ENCODE measurements at places on chromosomes 7 and 10.

DNA sequence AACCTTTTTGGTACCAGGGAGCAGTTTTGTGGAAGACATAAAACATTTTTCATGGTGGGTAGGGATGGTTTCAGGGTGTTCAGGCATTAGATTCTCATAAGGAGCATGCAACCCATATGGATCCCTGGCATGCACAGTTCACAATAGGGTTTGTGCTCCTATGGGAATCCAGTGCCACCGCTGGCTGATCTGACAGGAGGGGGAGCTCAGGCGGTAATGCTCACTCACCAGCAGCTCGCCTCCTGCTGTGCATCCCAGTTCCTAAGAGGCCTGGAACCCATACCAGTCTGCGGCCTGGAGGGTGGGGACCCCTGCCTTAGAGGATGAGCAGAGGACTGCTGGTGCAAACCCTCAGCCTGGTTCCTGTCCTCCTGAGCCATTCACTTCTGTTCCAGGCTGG lies 561.7 kb downstream of the SDK1 start:
- no peak for DNase-seq

GRCh38 chr7:99363286-99363685 lies 11.2 kb upstream of the ARPC1B start:
- DNase-seq = no peak

DNA sequence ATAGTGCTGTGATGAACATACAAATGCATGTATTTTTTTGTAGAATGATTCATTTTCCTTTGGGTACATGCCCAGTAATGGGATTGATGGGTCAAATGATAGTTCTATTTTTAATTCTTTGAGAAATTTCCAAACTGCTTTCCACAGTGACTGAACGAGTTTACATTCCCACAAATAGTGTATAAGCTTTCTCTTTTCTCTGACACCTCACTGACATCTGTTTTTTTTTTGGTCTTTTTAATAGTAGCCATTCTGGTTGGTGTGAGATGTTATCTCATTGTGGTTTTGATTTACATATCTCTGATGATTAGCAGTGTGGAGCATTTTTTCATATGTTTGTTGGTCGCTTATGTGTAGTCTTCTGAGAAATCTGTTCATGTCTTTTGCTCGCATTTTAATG lies 195.0 kb upstream of the AGK start:
- DNase-seq = no peak

DNA sequence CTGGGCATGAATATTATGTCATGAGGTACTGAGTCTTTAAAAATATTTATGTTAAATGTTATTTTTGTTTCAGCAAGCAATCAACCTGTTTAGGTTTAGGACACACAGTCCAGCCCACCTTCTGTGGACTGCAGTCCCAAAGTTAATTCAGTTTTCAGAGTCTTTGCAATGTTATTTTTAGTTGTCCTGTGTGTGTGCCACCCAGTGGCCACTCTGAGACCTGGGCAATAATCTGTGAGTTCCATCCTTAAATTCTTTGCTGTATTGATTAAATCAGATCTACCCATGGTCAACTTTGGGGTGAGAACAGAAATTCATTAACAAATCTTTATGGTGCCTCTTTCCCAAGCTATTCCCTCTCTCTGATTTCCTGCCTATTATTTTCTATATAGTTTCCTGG lies 415.1 kb downstream of the CCSER2 start:
- no peak for DNase-seq

- DNase-seq = peak; percentile 6
These were observed 73.2 kb downstream of the POT1 start for GRCh38 chr7:124856299-124856888.

DNA sequence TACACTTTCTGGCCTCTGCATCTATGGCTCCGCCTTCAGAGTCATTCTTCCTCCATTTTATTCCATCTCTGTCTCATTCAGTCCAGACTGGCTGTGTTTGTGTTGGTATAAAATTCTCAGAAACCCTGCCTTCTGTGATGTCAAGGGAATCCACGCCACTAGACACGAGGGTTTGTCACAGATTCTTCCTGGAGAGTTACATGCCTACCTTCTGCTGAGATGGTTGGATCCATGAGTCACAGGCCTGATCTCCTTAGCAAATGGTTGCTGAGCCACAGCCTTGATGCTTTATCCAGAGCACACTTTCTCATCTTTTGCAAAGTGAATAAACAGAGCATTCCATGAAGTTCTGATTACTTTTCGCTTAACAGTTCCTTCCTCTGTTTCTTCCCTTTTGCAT lies 35.9 kb upstream of the TSPAN33 start:
- no peak for DNase-seq

DNA sequence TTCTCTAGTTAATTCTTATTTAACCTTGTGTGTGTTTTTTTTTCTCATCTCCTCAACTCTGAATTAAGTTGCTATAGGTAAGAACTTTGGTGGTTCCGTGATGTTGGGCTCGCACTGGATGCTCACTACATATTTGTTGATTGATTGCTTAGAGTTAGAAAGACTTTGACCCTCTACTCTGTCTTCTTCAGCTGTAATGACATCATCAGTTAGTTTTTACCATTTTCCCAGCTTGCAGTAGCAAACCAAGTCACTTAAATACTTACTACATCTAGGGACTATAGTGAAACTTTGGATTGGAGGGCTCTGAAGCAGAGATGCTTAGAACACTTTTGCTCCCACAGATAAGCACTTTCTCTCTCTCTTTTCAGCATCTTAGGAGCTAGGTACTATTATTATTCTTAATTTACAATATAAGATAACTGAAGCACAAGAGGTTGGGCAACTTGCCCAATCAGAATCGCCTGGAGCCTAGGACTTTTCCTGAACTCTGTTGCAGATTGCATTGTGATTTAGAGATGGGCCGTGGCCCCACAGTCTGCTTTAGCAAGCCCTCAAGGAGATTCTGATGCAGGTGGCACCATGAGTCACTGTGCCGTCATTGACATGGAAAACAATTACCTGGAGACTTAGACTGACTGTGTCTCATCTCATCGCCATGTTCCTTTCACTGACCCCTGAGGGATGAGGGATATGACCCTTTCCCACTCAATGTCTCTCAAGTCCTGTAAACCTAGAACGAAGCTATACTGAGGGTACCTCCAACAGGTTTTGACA lies 471.9 kb upstream of the PODXL start:
- no peak for DNase-seq

GRCh38 chr7:22671177-22671879 lies 55.7 kb upstream of the IL6 start:
- DNase-seq = no peak

- DNase-seq = no peak
These were observed 138.7 kb upstream of the PCLO start for GRCh38 chr7:83301416-83301815.

DNA sequence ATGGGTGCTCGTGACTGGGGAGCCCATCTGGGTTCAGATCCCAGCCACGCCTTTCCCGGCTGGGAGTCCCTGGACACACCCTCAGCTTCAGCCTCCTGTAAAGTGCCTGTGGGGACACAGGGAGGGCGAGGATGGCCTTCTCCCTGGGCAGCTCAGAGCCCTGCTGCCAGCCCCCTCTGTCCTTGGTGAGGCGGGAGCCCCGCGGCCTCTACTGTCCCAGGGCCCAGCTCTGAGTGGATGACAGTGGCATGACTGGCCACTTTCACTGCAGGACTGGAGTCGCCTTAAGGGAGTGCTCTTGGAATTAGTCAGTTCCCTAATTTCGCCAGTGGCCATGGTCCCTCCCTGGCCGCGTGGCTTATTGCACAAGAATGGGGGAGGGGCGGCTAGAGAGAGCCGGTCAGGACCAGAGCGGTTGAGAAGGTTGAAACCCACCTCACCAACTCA lies 4.6 kb downstream of the BRI3 start:
- DNase-seq = no peak

- no peak for DNase-seq
These were observed 30.0 kb downstream of the ATXN7L1 start for GRCh38 chr7:105846404-105846803.

- DNase-seq = no peak
These were observed 1.0 kb downstream of the ACSL5 start for GRCh38 chr10:112374724-112375541.

- no peak for DNase-seq
These were observed 30.7 kb upstream of the SLC26A3 start for GRCh38 chr7:107833684-107834106.

DNA sequence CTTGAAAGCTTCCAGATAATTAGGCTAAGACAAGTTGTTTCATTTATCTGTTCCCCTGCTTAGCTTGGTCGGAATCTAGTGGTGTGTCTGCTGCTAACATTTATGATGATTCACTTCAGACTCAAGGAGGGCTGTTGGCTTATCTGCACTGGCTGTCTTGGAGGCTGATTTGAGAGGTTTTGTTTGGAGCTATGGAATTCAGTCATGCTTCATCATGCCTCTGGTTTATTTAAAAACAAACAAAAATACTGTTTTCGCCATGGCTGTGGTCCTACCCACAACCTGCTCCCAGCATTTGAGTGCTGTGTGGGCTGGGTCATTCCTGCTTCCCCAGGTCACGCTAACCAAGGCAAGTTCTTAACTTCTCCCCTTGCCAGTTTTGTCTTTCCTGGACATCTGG lies 11.7 kb upstream of the ARPC1B start:
- no peak for DNase-seq

- no peak for DNase-seq
These were observed 57.8 kb downstream of the HHEX start for GRCh38 chr10:92747600-92747999.

DNA sequence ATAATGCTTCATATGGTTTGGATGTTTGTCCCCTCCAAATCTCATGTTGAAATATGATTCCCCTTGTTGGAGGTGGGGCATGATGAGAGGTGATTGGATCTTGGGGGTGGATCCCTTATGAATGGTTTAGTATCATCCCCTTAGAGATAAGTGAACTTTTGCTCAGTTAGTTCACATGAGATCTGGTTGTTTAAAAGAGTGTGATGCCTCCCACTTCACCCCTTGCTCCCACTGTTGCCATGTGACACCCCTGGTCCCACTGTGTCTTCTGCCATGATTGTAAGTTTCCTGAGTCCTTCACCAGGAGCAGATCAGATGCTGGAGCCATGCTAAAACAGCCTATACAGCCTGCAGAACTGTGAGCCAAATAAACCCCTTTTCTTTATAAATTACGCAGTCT lies 13.1 kb upstream of the AUTS2 start:
- DNase-seq = no peak

- no peak for DNase-seq
These were observed 99.6 kb downstream of the ST8SIA6 start for GRCh38 chr10:17354781-17355180.

DNA sequence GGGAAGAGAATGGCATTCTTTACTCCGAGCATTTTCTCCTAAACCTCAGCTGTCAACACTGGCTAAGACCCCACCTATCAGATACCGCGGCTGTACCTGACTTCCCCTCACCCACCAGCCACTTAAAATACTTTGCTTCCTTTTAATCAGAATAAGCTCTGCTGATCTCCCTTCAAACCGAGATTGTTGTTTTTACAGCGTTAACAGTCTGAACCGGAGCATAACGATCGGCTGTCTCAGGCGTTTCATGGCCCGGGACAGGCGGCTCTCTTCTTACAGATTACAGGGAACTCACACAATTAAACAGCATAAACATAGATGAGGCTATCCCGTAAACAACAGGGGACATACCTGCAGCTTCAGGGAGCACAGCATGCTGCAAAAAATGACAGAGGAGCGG lies 174.3 kb upstream of the RNF32 start:
- DNase-seq = no peak

DNA sequence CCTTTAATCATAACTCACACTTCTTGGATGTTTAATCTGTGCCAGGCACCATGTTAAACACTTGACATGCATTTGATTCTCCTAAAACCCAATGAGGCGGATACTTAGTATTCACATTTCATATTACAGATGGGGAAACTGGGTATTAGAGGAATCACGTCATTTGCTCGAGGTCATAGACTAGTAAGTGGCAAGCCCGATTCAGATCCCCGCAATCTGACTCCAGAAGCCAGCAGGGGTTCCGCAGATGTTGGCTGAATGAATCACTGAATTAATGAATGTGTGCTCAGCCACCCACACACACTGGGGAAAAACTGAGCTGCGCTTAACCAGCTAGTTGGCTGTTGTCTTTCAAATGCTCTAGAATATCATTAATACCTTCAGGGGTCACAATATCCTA lies 22.5 kb upstream of the ENO4 start:
- DNase-seq = peak; percentile 41

- DNase-seq = no peak
These were observed 61.1 kb downstream of the PPP1R17 start for GRCh38 chr7:31748084-31748483.

- DNase-seq = no peak
These were observed 13.2 kb downstream of the BBS9 start for GRCh38 chr7:33142585-33142984.

DNA sequence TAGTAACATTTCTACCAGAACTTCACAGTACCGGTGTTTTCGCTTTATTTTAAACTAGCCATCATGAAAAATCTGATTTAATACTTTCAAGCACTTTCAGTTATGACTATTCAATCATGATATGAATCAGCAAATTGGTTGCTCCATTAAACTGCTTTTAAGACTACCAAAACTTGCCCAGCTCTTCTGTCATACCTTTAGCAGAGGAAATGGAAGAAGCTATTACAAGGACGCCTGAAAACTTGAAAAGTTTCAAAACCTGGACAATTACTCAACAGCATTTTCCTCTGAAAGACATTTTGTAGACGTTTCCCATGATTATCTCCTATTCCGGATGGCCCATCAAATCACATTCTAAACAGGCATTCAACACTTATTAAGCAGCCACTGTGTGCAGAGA lies 2.0 kb downstream of the JAZF1 start:
- DNase-seq = no peak

GRCh38 chr10:7405637-7406036 lies 5.2 kb downstream of the SFMBT2 start:
- no peak for DNase-seq

GRCh38 chr10:69464401-69464800 lies 13.1 kb downstream of the TSPAN15 start:
- DNase-seq = no peak

DNA sequence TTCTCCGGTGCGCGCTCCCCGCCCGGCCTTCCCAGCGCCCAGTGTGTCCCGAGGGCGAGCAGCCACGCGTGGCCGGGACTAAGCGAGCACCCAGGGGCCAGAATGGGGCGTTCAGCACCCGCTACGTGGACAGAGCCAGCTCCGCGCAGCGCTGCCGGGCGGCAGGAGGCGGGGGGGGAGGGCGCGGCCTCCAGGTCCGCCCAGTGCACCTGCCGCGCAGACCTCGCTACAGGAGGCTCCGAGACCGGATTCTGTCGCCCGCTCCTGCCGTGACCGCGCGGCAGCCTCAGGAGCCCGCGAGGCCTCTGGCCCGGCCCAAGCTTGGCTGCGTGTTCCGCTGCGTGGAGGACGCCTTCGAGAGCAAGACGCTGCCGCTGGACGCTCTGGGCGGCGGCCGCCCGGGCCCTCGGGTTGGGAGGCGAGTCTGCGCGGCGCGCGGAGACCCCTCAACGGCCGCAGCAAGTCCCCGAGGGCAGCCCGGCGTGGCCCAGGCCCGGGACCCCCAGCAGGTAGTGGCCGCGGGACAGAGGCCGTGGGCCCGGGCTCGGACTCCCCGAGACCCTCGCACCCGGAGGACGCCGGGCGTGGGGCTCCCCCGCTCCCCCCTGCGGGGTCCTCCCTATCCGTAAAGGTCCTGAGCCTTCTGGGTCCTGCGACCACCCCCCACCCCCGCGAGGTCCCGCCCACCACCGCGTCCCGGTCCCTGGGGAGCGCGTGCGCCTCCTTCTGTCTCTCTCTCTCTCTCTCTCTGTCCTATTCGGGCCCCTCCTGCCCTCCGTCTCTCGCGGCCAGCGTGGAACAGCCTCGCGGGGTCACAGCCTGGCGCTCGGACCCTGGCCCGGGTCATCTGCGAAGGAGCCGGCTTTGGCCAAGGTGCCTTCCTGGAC lies 904 bp upstream of the DPYSL4 start:
- no peak for DNase-seq

GRCh38 chr7:157497744-157498651 lies 161.2 kb downstream of the DNAJB6 start:
- no peak for DNase-seq
